GM20000 (cell line): ENCODE measurements at places on chromosomes 11 and 22.

- DNase-seq: no peak
Observed at GRCh38 chr22:43183496-43184277, 3.2 kb downstream of the TTLL12 start.

GRCh38 chr22:41598081-41598480 lies 8.4 kb upstream of the PMM1 start:
- DNase-seq: no peak

- no peak for DNase-seq
Observed at GRCh38 chr22:29070490-29070889, 2.3 kb upstream of the KREMEN1 start.

- peak; percentile 52 for DNase-seq
Observed at GRCh38 chr11:86800076-86800959, at the start of gene PRSS23. Gene PRSS23, plus strand, starts transcription at chr11:86800542. Its CDS starts 7,102 bp downstream, at chr11:86807644.

DNA sequence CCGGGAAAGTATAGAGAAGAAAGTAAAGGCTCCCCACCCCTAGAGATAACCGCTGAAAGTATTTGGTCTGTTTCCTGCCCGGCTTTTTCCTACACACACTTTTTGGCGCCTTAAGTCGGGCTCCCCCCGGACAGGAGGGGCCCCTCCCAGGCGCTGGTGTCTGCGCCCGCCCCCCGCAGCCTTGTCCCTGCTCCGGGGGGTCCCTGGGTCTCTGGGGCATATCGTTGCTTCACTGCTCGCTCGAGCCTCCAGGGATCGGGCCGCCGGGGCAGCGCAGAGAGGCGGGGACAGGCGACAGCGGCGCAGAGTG lies 928 bp upstream of the CRACR2B start:
- no peak for DNase-seq

GRCh38 chr22:48945621-48946458 lies 881.8 kb downstream of the BRD1 start:
- no peak for DNase-seq

GRCh38 chr11:6576471-6577373 lies 26.7 kb downstream of the RRP8 start:
- DNase-seq: no peak

- DNase-seq: no peak
Observed at GRCh38 chr11:100581318-100581717, 105.8 kb upstream of the ARHGAP42 start.

DNA sequence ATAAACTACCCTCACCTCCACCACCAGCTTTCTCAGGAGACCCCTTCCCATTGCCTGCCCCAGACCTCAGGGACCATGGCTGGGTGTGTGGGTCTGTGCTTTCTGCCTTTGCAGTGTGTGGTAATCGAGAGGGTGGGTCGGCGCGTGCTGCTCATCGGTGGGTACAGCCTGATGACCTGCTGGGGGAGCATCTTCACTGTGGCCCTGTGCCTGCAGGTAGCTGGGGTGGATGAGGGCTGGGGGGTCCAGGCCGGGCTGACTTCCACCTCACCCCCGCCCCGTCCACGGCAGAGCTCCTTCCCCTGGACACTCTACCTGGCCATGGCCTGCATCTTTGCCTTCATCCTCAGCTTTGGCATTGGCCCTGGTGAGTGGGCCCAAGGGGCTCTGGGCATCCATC lies 10.5 kb upstream of the MIF start:
- DNase-seq: no peak

GRCh38 chr11:120295099-120295498 lies 30.0 kb upstream of the TLCD5 start:
- DNase-seq: no peak

DNA sequence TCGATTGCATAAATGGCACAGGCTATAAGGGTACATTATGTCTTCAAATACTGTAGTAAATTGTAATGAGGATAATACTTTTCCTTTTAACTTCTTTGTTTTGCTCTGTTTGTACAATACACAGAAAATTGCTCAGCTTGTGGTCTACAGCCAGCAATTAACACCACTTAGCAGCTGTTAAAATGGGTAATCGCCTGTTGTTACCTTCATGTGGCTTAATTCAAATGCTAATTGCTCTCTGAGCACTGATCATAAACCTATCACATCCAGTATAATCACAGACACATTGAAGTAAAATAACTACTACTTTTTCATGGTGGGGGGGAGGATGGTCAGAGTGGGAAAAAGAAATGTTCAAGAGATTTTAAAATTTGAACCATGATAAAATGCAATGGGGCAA lies 1164.1 kb upstream of the CNTN5 start:
- no peak for DNase-seq

DNA sequence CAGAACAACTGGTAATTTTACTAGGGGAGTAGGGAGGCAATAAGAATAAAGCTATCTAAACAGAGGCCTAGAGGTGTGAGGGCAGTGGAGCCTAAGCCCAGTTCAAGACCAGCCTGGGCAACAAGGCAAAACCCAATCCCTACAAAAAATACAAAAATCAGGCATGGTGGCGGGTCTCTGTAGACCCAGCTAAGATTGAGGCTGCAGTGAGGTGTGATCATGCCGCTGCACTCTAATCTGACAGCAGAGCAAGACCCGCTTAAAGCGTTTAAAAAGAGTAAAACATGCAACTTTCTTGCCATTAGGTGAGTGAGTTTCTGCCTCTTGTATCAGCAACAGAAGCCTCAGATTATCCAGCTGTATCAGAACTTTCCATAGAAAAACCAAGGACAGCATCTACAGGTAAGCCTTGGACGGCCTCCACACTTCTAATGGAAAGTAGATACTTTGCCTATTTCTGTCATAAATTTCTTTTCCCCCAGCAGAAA lies 12.1 kb downstream of the TAF1D start:
- no peak for DNase-seq

GRCh38 chr11:125494031-125494360 lies 2.1 kb downstream of the FEZ1 start:
- no peak for DNase-seq

- no peak for DNase-seq
Observed at GRCh38 chr22:43682851-43683250, 129.3 kb downstream of the EFCAB6 start.

DNA sequence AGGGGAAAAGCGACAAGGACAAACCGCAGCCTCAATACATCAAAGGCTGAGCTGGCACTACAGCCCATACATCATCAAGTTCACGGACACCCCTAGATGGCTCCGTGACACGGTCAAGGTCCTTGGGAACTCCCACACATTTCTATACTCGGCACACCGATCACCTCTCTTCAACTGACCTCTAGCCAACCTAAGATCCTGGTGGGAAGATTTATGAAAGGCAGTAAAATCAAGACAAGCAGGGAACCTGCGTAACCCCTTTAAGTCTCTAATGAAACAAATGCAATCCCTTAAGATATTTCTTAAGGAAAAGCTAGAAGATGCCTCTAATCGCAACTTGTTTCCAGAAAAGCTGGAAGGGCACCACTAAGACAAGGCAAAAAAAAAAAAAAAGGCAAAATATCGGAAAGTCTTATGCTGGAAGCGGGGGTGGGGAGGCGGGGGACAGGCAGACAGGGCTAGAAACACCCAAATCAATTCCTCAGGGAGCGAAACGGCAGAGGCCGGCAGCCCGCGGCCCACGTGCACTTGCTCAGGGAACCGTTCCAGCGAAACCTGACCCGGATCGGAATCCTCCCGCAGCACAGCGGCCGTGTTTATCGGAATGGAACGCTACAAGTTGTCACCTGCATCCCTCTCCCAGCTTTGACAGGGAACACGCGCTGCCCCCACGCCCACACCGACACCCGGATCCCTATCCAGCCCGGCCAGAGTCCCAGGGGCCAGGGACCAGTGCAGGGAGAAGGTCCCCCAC lies 1.4 kb downstream of the ARHGAP20 start:
- DNase-seq: peak; percentile 31

- no peak for DNase-seq
Observed at GRCh38 chr11:12238420-12238819, 128.0 kb downstream of the MICAL2 start.

DNA sequence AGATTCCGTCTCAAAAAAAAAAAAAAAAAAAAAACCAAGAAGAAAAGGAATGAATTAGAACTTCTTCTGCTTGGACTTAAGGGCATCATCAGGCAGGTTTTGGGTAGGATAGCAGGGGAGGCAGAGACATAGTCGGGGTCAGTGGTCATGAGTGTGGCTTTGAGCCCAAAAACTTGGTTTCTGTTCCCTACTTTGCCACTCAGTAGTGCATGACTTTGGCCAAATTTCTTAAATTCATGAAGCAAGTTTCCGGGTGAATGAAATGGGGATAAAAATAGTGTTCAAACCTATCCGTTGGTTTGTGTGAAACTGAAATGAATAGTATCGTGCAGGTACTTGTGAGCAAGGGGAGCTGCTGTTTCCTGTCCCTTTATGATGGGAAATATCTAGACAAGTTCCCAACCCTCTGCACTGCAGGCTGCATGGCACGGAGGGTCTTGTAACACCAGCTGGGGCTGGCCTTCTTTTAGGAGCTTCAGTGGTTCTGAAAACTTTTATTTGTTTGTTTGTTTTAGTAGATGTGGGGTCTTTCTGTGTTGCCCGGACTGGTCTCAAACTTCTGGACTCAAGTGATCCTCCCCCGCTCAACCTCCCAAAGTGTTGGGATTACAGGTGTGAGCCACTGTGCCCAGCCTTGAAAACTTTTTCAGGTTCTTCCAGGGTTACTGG lies 18.4 kb downstream of the NEAT1 start:
- no peak for DNase-seq

DNA sequence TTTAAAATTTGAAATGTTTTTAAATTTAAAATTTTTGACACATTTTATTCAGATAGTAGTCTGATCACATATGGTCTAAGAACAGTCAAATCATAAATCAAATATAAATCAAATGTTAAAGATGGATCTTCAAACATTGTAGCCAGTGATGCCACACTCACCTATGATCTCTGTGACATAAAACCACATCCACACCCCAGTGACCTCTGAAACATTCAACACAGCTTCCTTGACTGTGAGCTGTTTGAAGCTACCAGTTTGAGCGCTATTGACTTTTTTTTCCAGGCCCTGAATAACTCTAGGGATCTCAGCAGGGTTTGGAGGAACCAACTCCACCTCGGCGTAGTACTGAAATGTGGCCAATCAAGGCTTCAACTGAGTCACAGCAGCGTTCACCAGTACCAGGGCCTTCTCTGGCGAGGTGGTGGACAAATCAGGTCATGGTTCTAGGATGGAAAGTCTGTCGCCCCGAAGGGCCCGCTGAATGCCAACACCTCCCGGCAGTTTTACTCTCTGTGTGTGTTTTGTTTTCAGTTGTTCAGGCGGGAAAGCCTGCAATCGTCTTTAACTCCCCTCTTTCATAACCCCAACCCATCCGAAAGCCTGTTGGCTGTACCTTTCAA lies 4.3 kb upstream of the MARK2 start:
- no peak for DNase-seq
